Tongue (tissue), 3 donors: ENCODE measurements at places on chromosomes 12 and 14.

GRCh38 chr12:19978193-19978592 is 390.1 kb upstream of the PDE3A start:
- DNase-seq: peak; percentile 72

- DNase-seq: peak; percentile 75
Measured at GRCh38 chr14:69657950-69658355, 46.6 kb downstream of the SUSD6 start.

DNA sequence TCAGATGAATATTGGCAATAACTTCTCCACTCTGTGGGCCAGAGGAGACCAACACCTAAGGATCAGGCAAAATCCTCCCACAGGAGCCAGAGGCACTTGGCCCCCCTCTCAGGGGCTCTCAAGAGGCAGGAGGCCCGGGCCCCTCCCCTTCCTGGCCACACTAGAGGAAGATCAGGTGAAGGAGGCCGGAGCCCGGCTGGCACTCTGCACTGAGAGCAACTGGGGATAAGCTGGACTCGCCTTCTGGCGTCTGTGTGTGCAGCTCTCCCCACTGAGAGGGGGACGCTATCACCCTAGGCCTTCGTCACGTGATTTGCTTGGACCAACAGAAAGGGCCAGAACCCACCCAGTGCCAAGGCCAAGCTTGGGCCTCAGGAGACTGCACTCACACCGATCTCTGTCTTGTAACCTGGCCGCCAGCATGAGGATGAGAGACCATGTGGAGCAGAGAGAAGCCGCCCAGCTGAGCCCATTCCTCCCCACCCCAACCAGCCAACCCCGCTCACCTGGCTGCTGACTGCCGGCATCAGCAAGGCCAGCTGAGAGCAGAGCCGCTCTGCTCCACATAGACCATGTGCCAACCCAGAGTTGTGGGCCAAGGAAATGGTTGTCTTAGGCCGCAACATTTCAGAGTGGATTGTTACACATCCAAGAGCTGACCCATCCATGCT is 64.0 kb downstream of the NOC4L start:
- DNase-seq: no peak

- no peak for DNase-seq
Measured at GRCh38 chr12:101563212-101563611, 31.6 kb upstream of the MYBPC1 start.

GRCh38 chr12:47975036-47975620 is 11.7 kb downstream of the TMEM106C start:
- DNase-seq: no peak

DNA sequence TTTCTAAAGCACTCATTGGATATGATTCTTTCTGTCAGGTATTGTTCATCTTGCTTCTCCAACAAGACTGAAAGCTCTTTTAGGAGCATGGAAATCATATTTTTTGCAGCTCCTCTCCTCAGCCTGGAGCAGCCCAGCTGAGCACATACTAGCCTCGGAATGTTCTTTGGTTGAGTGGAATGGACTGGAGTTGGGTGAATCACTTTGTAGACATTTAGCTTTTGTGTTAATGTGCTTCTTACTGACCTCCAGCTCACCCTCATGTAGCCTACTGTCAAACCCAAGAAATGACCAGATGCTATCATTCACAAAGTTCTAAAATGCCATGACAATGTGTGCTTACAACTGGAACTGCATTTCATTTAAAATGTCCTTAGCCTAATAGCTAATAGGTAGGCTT is 161.1 kb downstream of the NUAK1 start:
- DNase-seq: no peak

GRCh38 chr14:89757313-89757939 is 197.1 kb downstream of the EFCAB11 start:
- DNase-seq: no peak

- DNase-seq: peak; percentile 89
Measured at GRCh38 chr14:99035712-99036610, 236.0 kb downstream of the BCL11B start.

- DNase-seq: no peak
Measured at GRCh38 chr14:91315844-91316267, 71.4 kb upstream of the GPR68 start.

- DNase-seq: no peak
Measured at GRCh38 chr14:49637534-49638078, 2.6 kb upstream of the DNAAF2 start.

GRCh38 chr12:103560604-103561101 is 26.4 kb upstream of the STAB2 start:
- no peak for DNase-seq

GRCh38 chr14:58805605-58806409 is 168.0 kb downstream of the DACT1 start:
- DNase-seq: peak; percentile 72

GRCh38 chr12:83349907-83350611 is 663.4 kb downstream of the TMTC2 start:
- DNase-seq: no peak

DNA sequence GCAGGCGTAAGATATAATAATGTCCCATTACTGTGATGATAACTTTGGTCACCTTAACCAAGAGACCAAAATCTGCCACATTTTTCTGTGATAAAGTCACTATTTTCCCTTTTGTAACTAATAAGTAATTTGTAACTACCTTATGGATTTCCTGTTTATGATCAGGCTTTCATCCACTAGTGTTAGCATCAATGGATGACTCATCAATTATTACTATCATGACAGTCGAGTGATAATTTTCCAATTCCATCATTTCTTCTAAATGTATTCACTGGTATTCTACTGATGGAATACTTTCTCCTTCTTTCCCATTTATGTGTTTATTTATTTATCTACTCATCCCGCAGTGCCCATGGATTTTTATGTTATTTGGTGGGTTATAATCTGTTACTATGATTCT is 148.4 kb downstream of the UNC79 start:
- DNase-seq: no peak

DNA sequence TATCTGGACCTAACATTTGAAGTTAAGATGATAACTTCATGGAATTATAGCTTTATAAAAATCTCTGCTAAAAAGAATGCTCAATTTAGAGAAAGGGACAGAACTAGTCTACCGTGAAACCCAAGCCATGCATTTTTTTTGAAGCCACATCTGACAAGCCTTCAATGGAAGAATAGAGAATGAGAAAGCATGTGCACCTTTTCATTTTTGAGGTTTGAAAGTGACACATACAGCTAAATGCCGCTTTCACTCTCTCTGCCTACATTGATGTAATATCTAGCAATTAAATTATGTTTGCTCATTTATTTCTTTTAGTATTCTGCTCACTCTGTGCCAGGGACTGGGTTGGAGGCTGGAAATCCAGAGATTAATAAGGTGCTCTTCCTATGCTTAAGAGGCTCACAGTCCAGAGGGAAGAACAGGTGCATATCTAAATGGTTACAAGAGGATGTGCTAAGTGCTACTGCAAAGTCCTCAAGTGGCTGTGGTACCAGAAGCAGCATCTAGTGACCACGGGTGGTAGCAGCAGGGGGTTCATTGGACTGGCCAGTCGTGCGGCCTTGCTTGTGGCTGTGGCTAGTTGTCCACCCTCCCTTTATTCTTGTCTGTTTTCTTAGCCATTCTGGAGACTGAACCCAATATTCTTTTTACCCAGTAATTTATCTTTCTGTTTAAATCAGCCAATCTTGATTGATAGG is 60.4 kb downstream of the PPP1R36 start:
- no peak for DNase-seq

- no peak for DNase-seq
Measured at GRCh38 chr12:112029301-112029700, 16.1 kb downstream of the ERP29 start.

DNA sequence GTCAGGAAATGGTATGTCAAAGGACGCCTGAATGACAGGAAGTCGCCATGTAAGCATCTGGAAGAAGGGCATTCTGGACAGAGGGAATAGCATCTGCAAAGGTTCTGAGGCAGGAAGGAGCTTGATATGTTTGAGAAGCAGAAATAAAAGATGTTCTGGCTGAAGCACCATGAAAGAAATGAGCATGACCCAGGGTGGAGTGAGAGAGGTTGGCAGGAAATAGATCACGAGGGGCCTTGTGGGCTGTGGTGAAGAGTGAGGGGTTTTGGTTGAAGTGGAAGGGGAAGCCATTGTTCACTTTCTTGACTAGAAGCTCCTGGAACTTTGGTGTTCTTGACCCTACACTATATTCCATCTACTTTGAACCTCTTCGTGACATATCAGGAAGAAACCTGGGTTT is 99.4 kb upstream of the PARP11 start:
- no peak for DNase-seq

DNA sequence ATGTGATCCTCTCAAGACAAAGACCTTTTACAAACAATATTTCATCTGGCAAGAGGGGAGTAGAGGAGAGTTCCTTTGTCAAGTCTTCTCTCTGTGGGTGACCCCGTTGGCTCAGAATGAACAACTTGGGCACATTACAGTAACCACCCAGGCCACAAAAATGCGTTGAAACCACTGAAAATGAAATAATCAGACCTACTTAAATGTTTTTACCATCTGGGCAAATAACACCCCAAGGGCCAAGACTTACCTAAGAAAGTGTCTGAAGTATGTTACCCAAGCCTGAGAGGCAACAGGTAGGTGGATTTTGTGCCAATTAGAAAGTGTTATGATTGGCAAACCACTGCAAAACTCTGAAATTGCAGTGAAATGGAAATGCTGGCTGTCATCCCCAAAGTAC is 1.3 kb downstream of the TC2N start:
- DNase-seq: peak; percentile 18

- no peak for DNase-seq
Measured at GRCh38 chr12:10632226-10632625, 18.8 kb upstream of the MAGOHB start.

DNA sequence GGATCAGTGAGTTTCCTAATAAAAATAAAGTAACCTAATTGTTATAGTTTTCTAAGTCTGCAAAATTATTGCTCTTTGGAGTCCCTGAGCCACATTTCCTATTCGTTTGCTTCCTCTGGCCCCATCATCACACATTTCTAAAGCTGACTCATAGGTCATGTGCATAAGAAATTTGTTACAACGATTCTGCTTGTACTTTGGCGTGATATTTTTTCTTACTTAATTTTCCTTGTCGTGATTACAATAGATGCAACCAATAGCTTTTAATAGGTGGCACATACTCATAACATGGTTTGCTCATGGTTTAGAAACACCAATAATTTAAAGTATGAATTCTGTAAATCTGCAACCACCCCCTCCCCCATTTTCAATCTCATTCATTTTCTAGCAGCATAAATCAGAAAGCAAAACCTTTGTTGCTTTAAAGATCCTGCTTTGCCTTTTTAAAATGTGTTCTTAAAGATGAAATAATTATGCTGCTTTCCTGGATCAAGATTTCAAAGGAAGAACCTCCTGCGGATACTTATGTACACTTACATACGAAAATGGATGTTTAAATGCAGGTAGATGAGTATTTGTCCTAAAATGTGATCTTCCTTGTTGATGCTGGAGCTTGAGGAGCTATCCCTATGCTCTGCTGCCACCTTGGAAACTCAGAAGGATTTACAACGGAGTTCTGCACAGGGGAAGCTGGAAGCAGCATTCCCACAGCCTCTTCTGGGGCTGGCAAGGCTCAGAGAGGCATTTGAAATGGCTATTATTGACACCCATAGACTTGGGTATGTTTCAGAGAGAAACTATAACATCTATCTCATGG is 1.7 kb upstream of the FLRT2 start:
- peak; percentile 91 for DNase-seq

DNA sequence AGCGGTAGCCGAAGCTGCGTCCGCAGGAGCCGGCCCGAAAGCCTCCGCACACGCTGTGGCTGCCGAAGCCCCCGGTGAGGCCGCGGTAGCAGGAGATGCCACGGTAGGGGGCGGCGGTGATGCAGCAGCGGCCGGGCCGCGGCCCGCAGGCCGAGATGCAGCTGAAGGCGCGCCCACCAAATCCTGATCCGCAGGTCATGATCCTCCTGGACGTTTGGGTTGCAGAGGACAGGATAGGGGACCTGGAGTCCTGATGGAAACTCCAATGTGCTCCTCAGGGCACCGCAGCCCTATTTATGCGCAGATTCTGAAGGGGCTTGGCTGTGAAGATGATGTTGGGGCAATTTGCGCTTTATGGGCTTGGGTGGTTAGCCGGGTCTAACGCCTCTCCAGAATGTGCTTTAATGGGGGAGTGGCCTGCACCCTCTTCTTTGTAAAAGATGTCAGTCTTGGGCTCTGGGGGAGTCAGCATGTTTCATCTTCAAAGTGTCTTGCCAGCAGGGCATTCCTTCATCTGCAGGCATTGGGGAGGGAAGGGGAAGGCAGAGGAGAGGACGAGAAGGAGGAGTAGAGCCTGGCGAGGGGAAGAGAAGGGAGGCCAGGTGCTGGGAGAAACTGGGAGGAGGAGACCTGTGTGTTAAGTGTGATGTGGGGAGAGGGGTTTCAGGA is at the start of gene KRT81:
TSS of gene KRT81 (minus strand) at position 268 of the 669 bp plus-strand sequence. CDS start at position 199, 69 bp downstream.
- no peak for DNase-seq

DNA sequence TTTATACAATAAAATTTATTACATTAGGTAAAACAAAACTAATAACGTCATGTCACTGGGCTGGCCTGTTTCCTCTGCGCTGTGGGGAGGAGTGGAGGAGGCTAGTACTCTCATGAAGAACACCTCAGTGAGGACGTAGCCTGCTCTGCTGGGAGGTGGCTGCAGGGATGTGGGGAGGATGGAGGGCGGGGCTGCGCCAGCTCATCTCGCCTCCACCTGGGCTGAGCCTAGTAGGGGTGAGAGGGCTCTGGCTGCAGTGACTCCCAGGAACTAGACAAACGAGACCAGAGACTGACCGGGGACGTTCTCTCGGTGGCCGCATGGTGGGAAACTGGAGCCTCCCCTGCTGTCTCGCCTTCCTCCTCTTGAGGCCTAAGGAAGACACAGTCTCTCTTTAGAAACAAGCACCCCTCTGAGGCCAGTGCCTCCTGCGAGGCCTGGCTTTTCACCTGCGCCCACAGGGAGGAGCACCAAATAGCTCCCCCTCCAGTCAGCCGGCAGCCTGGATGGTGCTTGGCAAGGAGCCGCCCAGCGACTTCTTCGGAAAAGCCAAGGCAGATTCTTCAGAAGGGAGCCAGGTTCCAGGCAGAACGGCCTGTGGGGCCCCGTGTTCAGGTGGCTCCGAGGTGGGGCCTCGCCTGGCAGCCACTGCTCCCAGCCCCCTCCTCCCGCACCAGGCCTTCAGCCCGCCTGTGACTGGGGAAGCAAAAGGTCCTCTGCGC is 62.4 kb downstream of the PLEKHG3 start:
- no peak for DNase-seq

DNA sequence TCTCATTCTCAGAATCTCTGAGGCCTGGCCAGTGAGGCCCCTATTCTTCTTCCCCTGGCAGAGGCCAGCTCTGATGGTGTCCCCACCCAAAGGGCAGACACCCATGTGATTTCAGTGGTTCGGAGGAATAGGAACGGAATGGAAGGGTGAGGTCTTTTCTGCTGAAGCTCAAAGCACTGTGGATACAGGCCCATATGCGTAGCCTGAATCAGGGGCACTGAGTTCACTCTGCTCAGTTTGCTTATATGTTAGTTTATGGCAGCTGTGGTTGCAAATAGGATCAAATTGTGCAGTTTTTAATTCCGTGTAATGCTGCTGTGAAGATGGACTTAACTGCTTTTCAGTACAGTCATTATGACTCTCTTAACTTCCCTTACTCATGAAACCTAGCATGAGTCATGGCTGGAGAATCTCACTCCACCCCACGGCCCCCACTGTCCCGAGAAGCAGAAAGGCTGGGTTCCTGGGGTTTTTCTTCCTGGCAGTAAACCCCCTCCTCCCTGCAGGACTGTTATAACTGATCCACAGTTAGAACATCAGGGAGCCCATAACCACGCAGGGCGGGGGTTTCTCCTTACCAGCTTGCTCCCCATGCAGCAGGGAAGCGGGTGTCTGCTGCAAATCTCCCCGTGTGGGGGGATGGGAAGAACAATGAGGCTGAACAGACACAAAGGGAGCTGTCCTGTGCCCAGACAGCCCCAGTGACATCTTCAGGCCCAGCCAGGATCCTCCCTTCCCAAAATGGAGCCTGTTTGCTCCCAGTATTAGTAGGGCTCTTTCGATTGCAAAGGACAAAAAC is 122.7 kb downstream of the SLC38A6 start:
- peak; percentile 87 for DNase-seq
